ENCODE measurements at places on chromosomes 1 and 21. TPM values are rescaled to one million over a fixed set of nuclear protein-coding genes. Genes with fewer than 3 reads are reported as not detected.

AMPD1 gene
- total RNA-seq = not detected

DNA sequence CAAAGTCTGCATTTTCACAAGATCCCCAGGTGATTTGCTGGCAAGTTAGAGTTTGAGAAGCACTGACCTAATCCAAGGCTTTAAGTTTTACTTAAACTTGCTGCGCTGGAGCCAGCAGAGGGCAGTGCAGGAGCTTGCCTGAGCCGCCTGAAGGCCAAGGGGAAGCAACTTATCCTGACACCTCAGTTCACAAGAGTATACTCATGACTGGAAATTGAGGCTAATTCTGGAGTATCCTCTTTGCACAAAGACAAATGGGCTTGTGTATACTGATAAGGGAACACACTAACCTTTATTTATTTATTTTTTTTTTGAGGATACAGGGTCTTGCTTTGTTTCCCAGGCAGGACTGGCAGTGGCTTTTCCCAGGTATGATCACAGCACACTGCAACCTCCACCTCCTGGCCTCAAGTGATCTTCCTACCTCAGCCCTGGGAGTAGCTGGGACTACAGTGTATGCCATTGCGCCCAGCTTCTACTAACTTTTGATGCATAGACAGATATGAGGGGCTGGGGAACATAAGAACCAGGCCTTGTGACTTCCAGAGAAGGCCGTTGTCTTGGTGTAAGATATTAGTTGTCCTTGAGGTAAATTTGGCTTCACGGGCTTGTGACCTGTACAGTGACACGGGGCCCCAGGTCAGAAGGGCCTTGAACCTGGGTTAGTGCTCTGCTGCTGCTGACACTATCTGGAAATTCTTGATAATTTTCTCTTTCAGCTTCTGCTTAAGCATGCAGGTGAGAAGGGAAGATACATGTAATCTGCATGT, 29.0 kb upstream of the SLAMF1 start:
- DNase-seq = peak; percentile 53

MEX3A gene
- total RNA-seq = 3.6 TPM

REN gene
- not detected for total RNA-seq

DNA sequence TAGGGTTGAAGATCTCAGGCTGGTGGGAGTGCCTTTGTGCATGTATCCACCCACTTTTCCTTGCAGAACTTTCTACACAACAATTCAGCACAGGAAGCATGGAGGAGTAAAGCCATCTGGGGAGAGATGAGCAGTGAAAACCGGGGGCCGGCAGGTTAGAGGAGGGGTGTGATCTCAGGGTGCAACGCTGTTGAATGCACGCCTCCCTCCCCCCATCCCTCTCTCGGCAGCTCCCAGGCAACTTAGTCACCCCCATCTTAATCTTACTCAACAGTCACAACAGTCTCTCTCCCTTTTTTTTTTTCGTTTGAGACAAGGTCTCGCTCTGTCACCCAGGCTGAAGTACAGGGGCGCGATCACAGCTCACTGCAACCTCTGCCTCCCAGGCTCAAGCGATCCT, 16.6 kb upstream of the ABCG1 start:
- no peak for DNase-seq

Data from dermis microvascular lymphatic vessel endothelial cell (primary cell).